Thymus (tissue), 14 donors: ENCODE measurements at places on chromosomes 2 and 18. TPM values are rescaled to one million over a fixed set of nuclear protein-coding genes. Genes with fewer than 3 reads are reported as not detected.
A peak's percentile ranks its signal among the peaks of the same experiment; 100 is the strongest.

The TGFA gene
- 1.6 TPM for total RNA-seq

The REEP1 gene
- 0.38 TPM for total RNA-seq

The SOWAHC gene
- 7.3 TPM for total RNA-seq

The NLRC4 gene
- total RNA-seq, result 2.6 TPM

The DYNAP gene
- total RNA-seq, result 0.09 TPM

The ECEL1 gene
- total RNA-seq, result 0.28 TPM

GRCh38 chr18:58865701-58866065, 1.0 kb downstream of the ZNF532 start:
- H3K4me3 ChIP-seq, result no peak overlapping the region
- no peak overlapping the region for H3K27ac ChIP-seq
- H3K36me3 ChIP-seq, result peaks cover 3% of the 10 kb centered on the region
- peaks cover 42% of the 10 kb centered on the region for H3K27me3 ChIP-seq
- DNase-seq, result no peak
- H3K4me1 ChIP-seq, result peaks cover 7% of the 10 kb centered on the region

DNA sequence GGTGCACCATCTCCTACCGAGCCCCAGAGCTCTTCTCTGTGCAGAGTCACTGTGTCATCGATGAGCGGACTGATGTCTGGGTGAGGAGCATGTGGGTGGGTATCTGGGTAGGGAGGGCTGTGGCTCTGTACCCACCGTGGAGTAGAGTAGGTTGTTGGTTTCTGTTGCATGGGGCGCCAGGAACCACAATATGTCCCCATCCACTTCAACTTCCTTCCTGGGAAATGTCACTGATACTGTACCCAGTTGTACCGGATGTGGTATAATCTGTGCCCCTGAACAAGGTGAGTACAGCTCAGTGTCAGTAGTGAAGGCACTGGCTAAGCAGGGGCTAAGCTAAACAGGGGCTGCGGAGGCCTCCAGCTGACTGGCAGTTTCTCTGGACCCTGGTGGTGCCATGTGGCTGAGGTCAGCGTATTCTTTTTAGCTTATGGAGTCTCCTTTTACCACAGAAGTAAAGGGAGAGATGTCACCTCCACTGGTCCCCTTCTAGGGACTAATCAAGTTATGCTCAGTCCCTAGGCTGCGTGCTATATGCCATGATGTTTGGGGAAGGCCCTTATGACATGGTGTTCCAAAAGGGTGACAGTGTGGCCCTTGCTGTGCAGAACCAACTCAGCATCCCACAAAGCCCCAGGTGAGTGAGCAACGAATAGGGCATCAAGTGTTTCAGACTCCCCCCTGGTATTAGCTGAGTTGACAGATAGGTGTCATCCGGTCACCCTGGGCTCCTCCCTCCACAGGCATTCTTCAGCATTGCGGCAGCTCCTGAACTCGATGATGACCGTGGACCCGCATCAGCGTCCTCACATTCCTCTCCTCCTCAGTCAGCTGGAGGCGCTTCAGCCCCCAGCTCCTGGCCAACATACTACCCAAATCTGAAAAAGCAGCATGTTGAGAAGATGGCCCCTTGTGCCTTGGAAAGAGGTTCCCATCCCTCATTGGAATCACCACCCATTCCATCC, 2.7 kb downstream of the STK16 start:
- peaks cover 23% of the 10 kb centered on the region for H3K36me3 ChIP-seq
- H3K4me3 ChIP-seq, result peak overlapping the region; percentile 14
- peak overlapping the region; percentile 94 for H3K27ac ChIP-seq

DNA sequence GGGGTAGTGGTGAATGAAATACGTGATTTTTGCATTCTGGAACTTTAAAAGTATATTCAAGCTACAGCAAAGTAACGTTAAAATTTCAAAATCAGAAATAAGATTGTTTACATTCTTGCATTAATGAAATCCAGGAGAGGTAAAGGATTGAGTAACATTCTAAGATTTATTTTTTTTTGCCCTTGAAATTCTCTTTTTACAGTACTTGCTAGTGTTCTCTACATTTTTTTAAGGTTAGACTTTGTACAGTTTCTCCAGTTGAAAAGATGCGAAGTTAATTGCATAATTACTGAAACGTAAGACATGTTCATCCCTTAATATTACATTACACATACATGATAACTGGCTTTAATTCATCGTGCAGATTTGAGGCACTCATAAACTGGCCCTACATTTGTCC, 74.5 kb downstream of the ACTR3 start:
- DNase-seq, result no peak
- no peaks in the 10 kb centered on the region for H3K36me3 ChIP-seq
- no peaks in the 10 kb centered on the region for H3K27me3 ChIP-seq

DNA sequence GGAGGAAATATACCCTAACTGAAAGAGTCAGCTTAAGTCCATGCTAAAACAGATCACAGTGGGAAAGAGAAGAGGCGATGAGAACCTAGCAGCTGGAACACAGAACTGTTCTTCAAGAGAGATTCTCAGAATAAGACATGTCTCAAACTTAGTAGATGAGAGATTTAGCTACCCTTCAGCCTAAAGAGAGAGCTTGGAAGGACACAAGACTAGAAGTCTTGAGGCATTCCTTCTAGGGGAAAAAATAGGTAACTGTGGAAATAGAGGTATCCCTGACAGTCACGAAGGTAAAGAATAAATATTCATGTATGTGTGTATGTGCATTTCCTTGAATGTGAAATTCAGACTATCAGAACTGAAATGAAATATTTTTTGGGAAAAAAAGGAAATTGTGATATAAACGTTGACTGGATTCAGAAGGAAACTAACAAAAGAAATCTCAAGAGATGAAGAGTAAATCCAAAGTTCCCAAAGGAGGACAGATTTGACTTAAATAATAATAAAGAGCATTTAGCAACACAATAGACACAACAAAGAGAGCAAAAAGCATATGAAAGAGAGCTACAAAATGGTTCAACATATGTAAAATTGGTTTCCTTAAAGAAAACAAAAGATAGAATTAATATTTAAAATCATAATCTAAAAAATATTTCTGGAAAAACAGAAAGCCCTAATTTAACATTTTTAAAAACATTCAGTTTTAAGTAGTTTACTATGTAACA, 258.7 kb downstream of the LRP1B start:
- no peaks in the 10 kb centered on the region for H3K27me3 ChIP-seq
- DNase-seq, result no peak
- H3K4me1 ChIP-seq, result no peaks in the 10 kb centered on the region

- H3K4me1 ChIP-seq, result no peaks in the 10 kb centered on the region
- DNase-seq, result no peak
- H3K27ac ChIP-seq, result no peak overlapping the region
- no peak overlapping the region for H3K4me3 ChIP-seq
- H3K27me3 ChIP-seq, result no peaks in the 10 kb centered on the region
Observed at GRCh38 chr2:149487189-149487588, 100.4 kb downstream of the MMADHC start.

GRCh38 chr2:26754972-26755670, 9.0 kb upstream of the SLC35F6 start:
- H3K4me1 ChIP-seq, result no peaks in the 10 kb centered on the region
- DNase-seq, result no peak
- no peaks in the 10 kb centered on the region for H3K36me3 ChIP-seq
- no peak overlapping the region for H3K27ac ChIP-seq
- no peaks in the 10 kb centered on the region for H3K27me3 ChIP-seq

- no peaks in the 10 kb centered on the region for H3K36me3 ChIP-seq
- H3K27ac ChIP-seq, result peak overlapping the region; percentile 48
- H3K27me3 ChIP-seq, result no peaks in the 10 kb centered on the region
- no peak overlapping the region for H3K4me3 ChIP-seq
Observed at GRCh38 chr2:100653449-100654035, 90.7 kb downstream of the PDCL3 start.

- no peak overlapping the region for H3K27ac ChIP-seq
- H3K4me1 ChIP-seq, result no peaks in the 10 kb centered on the region
- DNase-seq, result no peak
- no peaks in the 10 kb centered on the region for H3K36me3 ChIP-seq
Observed at GRCh38 chr18:68520406-68521075, 194.4 kb downstream of the TMX3 start.

DNA sequence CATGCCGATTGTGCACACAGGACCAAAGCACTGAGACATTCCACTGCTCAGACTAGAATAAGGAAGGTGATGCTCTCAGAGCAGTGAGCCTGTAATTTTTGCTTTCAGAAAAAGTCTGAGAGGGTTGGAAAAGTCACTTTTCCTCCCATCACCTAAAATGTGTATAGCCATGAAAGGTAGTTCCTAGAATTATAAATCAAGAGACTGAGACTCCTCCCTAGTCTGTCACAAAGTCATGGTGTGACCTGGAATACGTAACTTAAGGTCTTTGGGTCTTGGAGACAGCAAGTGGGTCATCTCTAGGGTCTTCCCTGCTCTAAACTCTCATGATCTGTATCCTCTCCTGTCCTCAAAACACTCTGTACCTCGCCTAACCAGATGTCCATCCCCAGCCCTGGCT, 16.9 kb downstream of the ZNF521 start:
- no peaks in the 10 kb centered on the region for H3K36me3 ChIP-seq
- no peaks in the 10 kb centered on the region for H3K4me1 ChIP-seq
- H3K27me3 ChIP-seq, result no peaks in the 10 kb centered on the region
- H3K4me3 ChIP-seq, result no peak overlapping the region

DNA sequence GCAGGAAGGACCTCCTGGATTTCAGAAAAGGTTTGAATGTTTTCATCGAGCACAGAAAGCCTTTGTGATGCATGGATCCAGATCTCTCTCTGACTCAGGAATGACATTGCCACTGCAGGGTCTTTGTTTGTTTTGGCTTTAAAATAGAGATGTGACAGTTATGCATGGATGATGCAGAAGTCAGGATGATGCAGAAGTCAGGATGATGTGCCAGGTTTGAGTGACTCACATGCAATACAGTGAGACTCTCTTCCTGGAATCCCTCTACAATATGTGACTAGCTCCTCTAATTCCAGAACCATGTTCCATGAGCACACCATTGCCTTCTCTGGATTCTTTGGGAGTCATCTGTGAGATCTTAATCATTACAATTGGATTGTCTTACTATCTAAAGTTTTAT, 177.9 kb upstream of the RAB6C start:
- no peaks in the 10 kb centered on the region for H3K27me3 ChIP-seq
- no peaks in the 10 kb centered on the region for H3K4me1 ChIP-seq
- DNase-seq, result no peak
- no peak overlapping the region for H3K27ac ChIP-seq

DNA sequence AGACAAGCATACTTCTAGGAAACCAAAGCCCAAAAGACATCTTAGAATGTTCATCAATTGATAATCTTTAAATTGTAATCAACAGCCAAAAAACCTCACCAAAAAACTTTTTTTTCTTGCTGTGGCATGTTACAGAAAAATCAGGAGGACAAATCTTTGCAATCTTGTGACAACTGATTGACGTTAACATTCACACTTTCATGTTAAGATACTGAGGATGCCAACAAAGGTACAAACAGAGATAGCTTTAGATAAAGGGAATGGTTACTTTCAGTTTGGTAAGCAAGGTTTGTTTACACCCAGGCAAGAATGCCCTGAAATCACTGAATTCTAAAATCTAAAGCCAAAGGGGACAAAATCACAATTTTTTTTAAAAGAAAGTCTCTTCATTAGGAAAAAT, 92.4 kb downstream of the ZAP70 start:
- H3K4me3 ChIP-seq, result no peak overlapping the region
- no peak overlapping the region for H3K27ac ChIP-seq
- H3K27me3 ChIP-seq, result no peaks in the 10 kb centered on the region
- no peaks in the 10 kb centered on the region for H3K4me1 ChIP-seq

DNA sequence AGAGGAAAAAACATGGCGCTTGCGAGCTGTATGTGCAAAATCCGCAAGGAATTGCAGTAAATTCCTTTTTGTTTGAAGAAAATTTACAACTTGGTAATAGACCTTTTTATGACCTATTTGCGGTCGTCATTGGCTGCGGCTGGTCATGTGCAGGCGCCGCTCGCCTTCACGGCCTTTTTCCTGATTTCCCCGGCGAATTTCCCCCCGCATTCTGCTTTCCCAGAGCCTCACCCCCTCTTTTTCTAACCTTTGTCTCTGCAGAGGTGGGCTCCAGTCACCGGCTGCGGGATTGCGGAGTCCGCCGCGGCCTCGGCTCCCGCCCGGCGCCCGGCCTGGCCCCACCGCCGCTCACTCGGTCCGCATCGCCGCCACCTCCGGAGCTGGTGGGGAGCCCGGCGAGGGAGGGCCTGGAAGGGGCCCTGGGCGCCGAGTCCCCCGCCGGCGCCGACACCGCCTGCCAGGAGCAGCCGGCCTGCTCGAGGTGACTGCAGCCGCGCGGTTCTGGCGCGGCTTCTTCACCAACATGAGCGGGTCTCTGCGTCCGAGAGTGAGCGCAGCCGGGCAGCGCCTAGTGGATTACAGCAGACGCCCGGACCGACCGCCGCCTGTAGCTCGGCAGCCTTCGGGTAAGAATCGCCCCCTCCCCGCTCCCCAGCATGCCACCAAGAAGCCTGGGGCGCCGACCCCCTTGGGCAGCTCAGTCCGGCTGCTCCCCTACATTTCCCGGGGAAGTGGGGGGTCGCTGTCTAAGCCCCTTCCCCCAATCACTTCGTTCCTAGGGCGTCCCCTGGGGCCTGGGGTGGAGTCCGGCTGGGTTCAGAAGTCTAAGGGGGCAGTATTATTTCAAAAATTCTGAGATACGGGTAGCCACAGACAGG, 7.1 kb downstream of the HOXD8 start:
- H3K27me3 ChIP-seq, result peaks cover 100% of the 10 kb centered on the region
- DNase-seq, result no peak
- H3K36me3 ChIP-seq, result no peaks in the 10 kb centered on the region
- H3K4me1 ChIP-seq, result peaks cover 30% of the 10 kb centered on the region
- no peak overlapping the region for H3K4me3 ChIP-seq
- H3K27ac ChIP-seq, result no peak overlapping the region

GRCh38 chr2:173193925-173194324, 118.3 kb downstream of the MAP3K20 start:
- H3K27me3 ChIP-seq, result no peaks in the 10 kb centered on the region
- no peak overlapping the region for H3K4me3 ChIP-seq
- no peak overlapping the region for H3K27ac ChIP-seq
- no peak for DNase-seq
- H3K4me1 ChIP-seq, result no peaks in the 10 kb centered on the region

DNA sequence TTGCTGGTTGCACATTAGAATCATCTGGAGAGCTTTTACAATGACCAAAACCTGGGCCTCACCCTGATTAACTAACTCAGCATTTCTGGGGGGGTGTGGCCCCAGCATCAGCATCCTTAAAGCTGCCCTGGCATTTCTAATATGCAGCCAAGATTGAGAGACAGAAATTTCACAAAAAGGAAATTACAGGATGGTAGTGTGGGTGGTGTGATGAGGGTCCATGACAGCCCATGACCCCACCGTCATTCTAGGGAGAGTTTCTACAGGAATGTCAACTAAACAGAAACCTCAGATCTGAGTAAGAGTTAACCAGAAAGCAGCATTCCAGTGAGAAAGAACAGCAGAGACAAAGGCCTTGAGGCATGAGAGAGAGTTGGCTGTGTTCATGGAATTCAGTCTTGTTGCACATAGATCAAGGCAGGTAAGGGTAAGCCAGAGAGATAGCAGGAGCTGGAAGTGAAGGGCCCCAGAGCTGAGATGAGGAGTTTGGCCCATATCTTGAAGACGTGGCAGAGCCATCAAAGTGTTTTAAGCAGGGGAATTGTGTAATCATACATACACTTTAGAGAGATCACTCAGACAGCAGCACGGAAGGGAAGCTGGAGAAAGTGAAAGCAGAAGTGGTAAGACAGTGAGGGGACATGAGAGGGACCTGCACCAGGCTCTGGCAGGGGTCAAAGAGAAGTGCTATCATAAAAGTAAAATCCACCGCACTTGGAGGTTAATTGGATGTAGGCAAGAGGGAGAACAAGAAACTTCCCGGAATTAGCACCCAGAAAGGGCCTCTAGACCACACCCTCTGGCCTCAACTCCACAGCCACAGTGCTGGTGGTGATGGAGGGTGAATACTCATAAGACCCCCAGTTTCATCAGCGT, 7.8 kb upstream of the TRABD2A start:
- no peaks in the 10 kb centered on the region for H3K36me3 ChIP-seq
- peak overlapping the region; percentile 28 for H3K4me3 ChIP-seq
- no peaks in the 10 kb centered on the region for H3K27me3 ChIP-seq
- H3K27ac ChIP-seq, result peak overlapping the region; percentile 77
- peak; percentile 74 for DNase-seq
